Stimulated activated CD8-positive, alpha-beta memory T cell treated with anti-CD3 and anti-CD28 coated beads, Interleukin-4, amount 100 ng/mL, for 4 hours (primary cell): ENCODE measurements at places on chromosomes 3 and 15.

GRCh38 chr3:65894679-65895453, 143.9 kb downstream of the MAGI1 start:
- no peak for DNase-seq

GRCh38 chr15:39013262-39013661, 448.6 kb upstream of the RASGRP1 start:
- no peak for DNase-seq

- no peak for DNase-seq
Measured at GRCh38 chr3:52240886-52241370, 2.0 kb upstream of the TWF2 start.

DNA sequence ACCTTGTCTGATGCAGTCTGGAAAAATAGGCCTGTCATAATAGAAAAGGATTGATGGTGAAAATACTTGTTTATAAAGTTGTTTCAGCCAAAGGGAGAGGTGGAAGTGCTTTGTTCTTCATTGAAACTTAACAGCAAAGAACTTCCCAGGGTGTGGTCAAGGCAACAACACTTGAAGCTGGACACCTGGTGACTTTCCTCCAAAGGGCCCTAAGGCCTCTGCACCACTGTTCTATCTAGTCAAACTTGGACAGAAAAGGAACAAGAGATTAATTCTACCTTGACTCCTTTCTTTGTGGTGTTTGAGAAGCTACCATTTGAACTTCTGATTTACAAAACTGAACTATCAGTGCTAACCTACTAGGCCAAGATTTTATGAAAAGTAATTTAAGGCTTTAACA, 102.0 kb downstream of the CMSS1 start:
- no peak for DNase-seq

DNA sequence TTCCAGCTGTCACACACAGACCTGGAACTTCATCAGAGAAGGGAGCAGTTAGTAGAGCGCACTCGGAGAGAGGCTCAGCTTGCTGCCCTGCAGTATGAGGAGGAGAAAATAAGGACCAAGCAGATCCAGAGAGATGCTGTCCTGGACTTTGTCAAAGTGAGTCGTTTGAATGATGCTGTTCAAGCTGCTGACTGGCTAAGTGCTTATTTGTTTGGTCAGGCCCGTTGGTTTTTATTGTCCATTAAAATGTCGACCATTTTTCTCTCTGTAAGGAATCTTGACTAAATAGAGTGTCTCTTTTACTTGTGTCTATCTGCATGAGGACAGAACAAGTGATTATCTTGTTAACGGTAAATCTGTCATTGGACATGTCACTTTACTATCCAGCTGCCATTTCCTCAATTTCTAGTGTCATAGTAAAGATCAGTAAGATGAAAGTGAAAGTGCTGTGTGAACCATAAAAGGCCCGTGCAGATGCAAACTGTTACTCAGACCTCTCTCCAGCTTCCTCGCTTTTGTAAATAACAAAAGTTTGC, 56.9 kb downstream of the LRCH3 start:
- DNase-seq, result no peak

- no peak for DNase-seq
Measured at GRCh38 chr15:89140595-89140994, 52.3 kb downstream of the ABHD2 start.

GRCh38 chr15:100345438-100345837, 3.7 kb upstream of the ADAMTS17 start:
- no peak for DNase-seq

DNA sequence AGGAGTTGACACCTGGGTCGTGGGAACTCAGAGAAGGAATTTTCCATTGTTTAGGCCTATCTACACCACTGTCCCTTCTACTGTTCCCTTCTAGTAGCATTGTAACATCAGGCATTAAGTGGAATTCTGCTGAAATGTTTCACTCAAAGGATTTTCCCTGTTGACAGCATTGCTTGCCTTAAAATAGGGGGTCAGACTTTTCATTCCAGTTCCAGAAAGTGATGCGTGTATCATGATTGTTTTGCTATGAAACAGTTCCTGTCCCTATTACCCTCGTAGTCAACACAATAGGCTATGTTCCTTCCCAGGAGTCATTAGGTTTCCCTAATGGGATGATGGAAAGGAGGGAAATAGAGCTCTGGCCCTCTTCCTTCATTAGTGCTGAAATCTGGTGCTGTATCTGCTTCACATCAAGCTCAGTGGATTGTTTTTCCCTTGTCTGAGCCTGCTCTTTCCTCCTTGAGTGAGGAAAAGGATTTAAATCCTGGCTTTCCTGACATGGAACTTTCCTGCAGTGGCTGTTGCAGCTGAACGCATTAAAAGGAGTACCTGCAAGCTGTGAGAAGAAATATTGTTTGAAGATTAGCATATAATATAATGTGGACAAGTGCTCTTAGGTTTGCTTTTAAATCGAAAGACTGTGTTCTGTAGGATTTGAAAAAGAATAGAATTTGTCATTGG, 195.9 kb downstream of the KLHL25 start:
- DNase-seq, result no peak

DNA sequence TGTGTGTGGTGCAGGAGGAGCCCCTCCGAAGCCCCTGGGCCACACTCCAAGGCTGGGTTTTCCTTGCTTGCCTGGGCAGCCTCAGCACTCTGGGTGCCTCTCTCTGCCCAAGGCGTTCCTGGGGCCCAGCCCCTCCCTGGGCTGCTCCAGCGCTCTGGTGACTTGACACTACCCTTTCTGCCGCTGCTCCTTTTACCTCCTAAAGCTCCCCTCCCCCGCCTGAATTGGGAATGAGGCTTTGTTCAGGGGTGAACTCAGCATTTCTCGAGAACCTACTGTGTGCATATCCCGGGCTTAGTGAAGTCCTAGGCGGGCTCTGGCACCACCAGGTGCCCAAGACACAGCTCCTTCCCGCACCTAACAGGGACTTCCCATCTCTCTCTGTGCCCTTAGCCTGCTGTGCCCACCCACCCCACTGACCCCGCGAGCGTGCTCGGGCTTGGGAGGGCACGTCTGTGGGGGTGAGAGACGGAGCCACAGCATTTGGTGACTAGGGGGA, 1.2 kb upstream of the BAHD1 start:
- no peak for DNase-seq

- no peak for DNase-seq
Measured at GRCh38 chr3:53941184-53941583, 49.5 kb upstream of the SELENOK start.

- no peak for DNase-seq
Measured at GRCh38 chr3:36695113-36695768, 69.1 kb downstream of the DCLK3 start.

DNA sequence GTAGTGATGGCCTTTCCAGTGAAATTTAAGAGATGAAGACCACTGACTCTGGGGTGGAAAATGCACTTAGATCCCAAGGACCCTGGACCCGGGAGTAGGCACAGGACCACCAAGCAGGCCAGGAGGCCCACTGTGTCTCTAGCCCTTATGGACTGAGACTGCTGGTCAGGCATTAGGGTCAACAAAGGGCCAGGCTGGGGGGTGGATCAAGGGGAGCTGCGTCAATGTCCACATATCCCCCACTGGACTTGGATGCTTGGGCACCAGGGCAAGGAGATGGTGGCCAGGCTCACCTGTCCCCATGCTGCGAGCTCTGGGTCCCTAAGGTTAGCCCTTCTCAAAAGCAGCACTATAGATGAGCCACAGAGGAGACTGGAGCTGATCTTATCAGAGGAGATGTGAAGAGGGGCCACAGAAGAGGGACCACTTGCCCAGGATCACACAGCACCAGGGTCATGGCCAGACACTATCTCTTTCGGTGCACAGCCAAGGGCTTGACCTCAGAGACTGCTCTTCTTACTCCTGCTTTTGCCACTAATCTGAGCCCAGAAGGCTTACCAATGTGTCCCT, 14.7 kb downstream of the RAB6B start:
- DNase-seq, result no peak

DNA sequence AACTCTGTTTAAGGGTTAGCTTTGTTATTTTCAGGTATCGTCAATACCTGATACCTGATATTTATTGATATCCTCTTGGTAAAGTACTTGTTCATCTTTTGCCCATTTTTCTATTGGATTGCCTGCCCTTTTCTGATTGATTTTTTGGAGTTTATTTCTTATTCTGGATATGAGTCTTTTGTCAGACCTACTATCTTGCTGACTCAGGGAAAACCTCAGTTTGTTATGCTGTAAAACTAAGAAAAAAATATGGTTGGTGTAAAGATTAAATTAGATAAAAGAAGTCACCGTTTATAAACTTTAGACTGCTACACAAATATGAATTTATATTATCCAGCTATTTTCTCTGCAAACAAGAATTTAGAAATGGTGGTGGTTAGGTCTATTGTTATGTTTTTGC, 65.9 kb downstream of the CHRNA7 start:
- no peak for DNase-seq

GRCh38 chr3:188396251-188396650, 242.3 kb downstream of the LPP start:
- no peak for DNase-seq

- no peak for DNase-seq
Measured at GRCh38 chr3:171256445-171257250, 203.6 kb downstream of the TNIK start.

DNA sequence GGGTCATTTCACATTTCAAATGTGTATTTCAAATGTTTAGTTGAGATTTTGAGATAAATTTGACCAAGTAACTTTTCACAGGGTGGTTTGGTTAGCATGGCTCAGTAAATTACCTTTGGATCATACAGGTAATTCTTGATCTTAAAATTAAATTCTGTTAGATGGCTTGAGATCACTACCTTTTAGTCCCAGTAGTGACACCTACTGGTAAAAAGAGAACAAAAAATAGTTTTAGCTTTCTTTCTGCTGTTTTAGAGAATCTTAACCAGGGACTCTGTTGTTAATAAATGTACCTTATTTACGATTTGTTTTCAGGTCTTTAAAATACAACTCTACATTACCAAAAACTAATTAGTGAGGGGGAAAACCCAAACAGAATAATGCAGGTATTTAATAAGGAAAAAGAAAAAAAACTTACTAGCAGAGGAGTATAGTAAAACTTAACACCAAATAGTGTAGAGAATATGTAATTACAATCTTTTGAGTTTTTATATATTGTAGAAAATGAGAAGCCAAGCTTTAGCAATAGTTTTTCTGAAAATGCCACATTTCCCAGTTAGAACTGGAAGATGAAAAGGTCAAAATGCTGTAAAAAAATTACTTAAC, 620.3 kb upstream of the AGTR1 start:
- DNase-seq, result no peak

GRCh38 chr3:24405057-24405456, 89.6 kb downstream of the THRB start:
- no peak for DNase-seq

- no peak for DNase-seq
Measured at GRCh38 chr3:102089239-102089638, 239.9 kb downstream of the NFKBIZ start.

GRCh38 chr3:81808900-81809299, 47.5 kb upstream of the GBE1 start:
- no peak for DNase-seq

DNA sequence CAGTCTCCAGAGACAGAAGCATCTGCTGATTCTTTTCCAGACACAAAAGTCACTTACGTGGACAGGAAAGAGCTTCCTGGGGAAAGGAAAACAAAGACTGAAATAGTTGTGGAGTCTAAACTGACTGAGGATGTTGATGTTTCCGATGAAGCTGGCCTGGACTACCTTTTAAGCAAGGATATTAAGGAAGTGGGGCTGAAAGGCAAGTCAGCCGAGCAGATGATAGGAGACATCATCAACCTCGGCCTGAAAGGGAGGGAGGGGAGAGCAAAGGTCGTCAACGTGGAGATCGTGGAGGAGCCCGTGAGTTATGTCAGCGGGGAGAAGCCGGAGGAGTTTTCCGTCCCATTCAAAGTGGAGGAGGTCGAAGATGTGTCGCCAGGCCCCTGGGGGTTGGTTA, 25.4 kb downstream of the SYNM start:
- no peak for DNase-seq

DNA sequence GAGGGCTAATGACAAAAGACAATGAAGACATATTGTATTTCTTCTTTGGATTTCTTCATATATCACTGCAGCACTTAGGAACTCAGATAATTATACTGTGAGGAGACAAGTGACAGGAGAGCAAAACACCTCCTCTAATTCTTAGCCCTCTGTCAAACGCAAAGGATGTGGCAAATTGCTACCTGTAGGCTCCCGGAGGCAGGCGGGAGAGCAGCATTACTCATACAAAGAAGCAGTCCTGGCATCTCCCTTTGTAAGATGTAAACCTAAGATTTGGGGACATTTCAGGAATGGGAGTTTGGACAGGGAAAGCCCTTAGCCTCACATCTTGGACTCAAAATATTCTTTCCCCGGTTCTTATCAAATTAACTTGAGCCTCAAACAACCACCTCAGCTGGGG, 460.8 kb downstream of the SOX2 start:
- no peak for DNase-seq

- no peak for DNase-seq
Measured at GRCh38 chr3:188956839-188957489, 214.8 kb upstream of the TPRG1 start.

DNA sequence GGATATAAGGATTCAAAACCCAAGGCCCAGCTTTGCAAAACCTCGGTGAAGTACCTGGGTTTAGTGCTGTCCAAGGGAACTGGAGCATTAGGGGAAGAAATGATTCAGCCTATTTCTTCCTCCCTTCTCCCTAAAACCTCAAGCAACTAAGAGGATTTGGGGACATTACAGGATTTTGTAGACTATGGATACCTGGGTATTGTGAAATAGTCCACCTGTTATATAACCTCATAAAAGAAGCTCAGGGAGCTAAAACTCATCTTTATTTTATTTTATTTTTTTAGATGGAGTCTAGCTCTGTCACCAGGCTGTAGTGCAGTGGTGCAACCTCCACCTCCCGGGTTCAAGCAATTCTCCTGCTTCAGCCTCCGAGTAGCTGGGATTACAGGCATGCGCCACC, 8.7 kb upstream of the SMCO1 start:
- DNase-seq, result no peak

- DNase-seq, result no peak
Measured at GRCh38 chr3:143123353-143123984, 3.9 kb downstream of the CHST2 start.
